ENCODE measurements at places on chromosomes 7 and 10.
A peak's percentile ranks its signal among the peaks of the same experiment; 100 is the strongest.

- no peak for DNase-seq
Observed at GRCh38 chr10:73364964-73365363, 6.3 kb upstream of the CFAP70 start.

DNA sequence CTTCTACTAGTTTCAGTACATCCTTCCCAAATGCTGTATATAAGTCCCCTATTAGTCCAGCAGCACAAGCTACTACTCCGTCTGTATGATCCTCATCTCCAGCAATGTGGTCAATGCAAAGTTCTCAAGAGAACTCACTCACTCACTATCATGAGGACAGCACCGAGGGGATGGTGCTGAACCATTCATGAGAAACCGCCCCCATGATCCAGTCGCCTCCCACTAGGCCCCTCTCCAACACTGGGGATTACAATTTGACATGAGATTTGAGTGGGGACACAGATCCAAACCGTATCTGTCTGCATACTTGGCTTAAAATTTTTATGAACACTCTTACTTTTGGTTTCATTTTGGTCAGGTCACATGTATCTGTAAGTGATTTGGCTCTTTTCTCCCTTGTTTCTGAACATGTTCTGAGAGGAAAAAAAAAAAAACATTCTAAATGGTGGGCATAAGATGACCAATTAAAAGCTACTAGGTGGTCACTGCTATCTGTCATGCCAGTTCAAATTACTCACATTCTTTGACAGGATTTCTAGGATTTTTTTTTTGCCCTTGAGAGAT is 60.1 kb downstream of the ZNF783 start:
- DNase-seq: no peak

GRCh38 chr10:87053111-87053510 is 33.0 kb downstream of the FAM25A start:
- peak; percentile 94 for DNase-seq

DNA sequence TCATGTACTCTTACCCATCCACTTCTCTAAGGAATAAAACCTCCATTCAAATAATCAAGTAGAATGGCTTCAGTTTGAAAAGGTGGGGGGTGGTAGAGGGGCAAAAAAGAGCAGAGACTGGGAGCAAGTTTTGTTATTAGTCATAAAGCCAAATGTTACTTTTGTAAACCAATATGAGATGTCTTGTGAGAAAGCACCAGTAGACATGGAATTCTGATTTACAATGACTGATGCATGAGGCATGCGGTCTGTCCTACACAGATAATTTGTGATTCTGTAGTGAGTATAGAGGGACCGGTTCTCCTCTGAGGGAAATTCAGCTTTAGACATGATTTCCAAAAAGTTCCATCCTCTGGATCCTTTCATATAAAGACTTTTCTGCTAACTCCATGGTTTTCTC is 12.9 kb upstream of the ABCA13 start:
- no peak for DNase-seq

DNA sequence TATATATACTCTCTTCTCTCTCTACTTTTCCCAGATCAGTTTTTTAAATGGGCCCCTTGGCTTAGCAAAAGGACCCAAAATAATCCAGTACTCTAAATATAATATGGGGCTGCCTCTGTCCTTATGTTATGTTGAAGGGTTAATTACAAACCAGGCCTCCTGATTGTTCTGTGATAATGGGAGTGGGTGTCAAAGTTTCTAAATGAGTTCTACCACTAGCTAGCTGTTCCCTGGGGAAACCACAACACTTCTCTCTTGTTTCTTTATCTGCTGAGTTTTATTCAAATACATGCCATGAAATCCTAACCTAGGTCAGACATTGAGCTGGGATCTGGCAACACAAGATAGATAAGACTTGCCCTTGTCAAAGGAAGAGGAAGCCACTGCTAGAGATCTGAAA is 3.8 kb downstream of the HTR5A start:
- DNase-seq: no peak

GRCh38 chr7:87797798-87798403 is 78.3 kb downstream of the SLC25A40 start:
- peak; percentile 69 for DNase-seq

GRCh38 chr7:111558991-111559390 is 3.3 kb downstream of the IMMP2L start:
- DNase-seq: no peak

- DNase-seq: no peak
Observed at GRCh38 chr10:86104156-86104555, 262.4 kb downstream of the GRID1 start.

GRCh38 chr7:42197451-42197850 is 39.6 kb downstream of the GLI3 start:
- DNase-seq: no peak

- DNase-seq: no peak
Observed at GRCh38 chr10:111716032-111716431, 467.5 kb downstream of the GPAM start.

Data from Ammon's horn (tissue), 1 donor.